ENCODE measurements at places on chromosomes 12 and 14.

GRCh38 chr14:22036541-22037239, 363.1 kb upstream of the OR4E1 start:
- no peak for DNase-seq

GRCh38 chr12:46686267-46686942, 139.4 kb downstream of the SLC38A4 start:
- DNase-seq = no peak

DNA sequence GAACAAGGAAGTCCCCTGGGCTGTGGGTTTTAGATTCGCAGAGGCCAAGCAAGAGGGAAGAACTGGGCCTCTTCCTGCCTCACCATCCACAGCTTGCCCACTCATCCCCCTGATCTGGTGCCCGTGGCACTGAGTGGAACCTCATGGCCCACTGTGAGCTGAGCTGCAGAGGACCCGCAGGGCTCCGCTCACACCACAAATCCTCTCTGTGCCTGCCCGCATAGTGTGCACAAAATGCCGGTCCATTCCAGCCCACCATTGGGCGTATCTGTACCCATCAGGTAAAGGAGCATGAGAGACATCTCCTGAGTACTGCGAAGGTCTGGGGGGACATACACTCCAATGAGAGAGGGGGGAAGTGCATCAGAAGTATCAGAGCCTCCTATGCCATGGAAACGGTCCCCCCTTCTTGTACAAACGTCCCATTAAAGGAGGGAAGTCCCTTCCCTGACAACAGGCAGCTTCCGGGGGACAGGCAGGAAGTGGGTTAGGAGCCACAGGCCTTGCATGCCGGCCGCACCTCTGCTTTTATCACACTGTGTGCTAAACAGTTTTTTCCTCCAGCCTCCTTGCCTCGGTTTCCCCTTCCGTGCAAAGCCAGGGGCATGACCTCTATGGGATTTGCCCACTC, 309.4 kb upstream of the DIO3 start:
- DNase-seq = no peak

DNA sequence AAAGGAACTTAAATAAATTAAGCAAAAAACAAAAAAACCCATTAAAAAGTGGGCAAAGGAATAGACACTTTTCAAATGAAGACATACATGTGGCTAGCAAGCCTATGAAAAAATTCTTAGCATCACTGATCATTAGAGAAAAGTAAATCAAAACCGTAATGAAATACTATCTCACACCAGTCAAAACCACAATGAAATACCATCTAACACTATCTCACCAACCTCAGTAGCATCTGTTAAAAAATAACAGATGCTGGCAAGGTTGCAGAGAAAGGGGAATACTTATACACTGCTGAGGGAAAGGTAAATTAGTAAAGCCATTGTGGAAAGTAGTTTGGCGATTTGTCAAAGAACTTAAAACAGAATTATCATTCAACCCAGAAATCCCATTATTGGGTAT, 381.1 kb downstream of the FLRT2 start:
- DNase-seq = no peak

DNA sequence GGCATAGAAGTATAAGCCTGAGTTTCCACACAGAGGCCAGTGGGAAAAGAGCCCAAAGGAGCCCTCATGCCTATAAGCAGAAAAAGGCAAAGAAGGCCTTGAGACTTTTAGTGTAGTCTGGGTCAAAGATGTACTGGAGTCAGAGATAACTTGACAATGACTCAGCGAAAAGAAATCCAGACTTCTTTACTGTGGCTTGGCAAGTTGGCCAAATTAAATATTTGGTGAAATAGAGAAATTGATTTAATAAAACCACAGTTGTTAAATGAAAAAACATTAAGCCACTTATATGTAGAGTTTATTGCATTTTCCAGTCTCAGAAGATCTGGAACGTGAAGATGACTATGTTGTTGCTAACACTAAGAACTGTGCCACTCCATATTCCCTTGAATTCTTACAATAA, 105.1 kb downstream of the TMTC3 start:
- no peak for DNase-seq

DNA sequence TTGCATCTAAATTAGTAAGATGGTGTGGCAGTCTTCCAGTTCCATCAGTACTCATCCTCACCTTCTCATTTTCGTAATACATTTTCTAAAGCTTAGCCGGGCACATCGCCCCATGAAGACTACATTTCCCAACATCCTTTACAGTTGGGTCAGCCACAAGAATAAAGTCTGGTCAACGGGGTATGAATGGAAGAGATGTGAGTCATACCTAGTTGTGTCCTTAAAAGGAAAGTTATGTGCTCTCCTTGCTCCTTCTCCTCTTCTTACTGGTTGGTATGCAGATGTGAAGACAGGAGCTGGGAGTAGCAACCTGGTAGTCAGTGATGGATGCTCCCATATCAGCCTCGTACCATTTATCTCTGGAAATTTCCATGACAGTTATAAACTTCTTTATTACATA, 35.9 kb upstream of the EGLN3 start:
- no peak for DNase-seq

DNA sequence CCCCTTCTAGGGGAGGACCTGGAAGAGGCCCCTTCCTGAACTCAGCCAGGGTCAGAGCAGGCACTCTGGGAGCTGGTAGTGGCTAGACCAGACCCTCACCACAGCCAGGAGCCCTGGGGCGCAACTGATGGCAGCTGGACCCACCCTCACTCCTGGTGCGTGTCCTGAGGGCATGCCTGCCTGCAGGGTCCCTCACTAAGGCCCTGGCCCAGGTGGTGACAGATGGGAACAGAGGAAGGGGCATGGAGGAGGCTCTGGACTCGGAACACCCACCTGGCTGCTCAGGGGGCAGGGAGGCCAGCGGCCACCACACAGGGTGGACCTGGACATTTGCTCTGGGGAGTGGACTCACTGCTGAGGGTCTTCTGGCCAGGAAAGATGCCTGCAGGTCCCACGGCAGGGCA, 342.2 kb upstream of the SFSWAP start:
- DNase-seq = no peak

DNA sequence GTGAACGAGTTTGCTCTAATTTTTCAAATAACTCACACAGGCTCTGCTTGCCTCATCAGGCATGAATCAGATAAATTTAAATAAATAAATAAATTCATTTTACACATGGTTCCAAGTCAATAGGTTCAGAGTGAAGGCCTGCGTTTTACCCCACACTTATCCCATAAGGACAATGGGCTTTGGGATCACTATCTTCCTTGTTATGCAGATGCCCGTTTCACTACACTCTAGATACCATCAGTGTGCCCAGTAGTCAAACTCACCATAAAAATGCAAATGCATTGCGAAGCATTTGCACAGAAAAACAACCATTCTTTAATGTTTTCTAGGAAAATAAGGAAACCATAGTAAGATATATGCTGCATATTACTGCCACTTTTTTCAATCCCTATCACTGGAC, 155.9 kb upstream of the CCDC196 start:
- no peak for DNase-seq

- no peak for DNase-seq
These were observed 161.1 kb downstream of the BTG1 start for GRCh38 chr12:91984556-91984955.

DNA sequence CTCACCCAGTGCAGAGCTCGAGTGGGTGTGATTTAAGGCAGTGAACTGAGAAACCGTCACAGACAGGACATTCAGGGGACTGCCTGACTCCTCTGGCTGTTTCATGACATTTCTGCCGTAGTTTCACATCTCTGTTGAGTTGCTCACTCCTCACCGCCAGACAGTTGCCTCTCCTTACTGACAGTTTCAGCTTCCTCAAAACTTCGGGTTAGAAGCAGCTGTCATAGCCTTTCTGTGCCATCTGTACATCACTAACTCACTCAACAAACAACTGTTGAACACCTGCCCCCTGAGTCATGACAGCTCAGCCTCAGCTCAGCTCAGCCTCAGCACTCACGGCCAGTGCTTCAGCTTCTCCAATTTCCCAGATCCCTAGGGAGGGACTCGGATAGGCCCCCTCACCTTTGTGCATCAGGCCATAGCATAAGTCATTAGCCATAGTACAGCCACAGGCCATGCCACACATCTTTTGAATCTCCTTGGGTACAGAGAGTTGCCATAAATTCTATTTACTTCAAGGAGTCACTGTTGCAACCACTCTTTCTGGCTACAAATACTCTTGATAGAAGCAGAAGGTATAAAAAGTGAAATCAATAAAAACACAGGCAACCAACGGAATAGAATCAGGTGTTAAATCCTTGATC, 6.2 kb upstream of the SLC15A4 start:
- no peak for DNase-seq

- no peak for DNase-seq
These were observed 56.1 kb downstream of the LMNTD1 start for GRCh38 chr12:25497021-25497420.

DNA sequence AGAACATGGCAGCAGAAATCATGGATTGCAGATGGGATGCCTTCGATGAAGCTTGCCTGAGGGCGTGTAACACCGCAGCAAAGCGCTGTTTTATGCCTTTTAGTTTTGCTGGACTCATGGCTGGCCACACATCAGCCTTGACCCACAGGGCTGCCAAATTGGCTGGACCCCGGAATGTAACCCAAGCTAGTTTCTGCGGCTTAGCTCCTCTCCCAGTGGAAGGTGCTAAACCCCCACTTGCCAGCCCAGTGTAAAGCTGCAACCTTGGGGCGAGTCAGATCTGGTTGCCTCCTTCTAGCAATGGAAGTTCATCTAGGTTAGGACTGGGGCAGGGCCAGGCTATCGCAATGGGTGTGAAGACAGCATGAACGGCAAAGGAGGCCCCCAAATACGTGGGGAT, 38.3 kb downstream of the MEG3 start:
- no peak for DNase-seq

DNA sequence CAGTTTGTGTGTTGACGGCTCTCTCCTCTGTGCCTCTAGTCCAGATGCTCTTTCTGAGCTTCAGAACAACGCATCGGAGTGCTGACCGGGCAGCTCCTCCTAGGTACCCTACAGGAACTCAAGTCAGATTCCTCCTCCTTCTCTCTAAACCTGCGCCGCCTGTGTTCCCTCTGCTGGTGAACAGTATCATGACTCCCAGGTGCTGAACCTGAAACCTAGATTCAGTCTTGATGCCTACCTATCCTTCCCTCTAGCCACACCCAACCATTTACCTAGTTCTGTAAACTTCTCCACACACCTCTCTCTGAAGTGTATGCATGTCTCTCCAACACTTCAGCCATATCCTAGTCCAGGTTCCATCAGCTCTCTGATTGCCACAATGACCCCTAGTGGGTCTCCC, 112.7 kb downstream of the EFCAB11 start:
- DNase-seq = no peak

DNA sequence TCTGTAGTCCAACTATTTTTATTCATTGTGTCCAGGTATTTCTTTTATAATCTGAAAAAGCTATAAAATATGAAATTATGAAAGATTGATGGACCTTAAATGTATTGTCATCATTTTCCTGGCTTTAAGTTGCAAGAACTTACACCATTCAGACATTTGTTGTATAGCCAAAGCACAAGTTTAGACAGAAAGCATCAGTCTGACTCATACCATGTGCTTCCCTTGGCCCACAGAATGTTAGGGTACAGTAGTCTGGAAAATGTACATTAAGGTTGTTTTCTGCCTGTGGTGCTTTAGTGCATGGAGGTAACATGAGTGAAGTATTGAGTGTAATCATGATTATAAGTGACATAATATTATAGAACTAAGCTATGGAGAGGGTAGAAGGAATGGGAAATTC, 1002.5 kb downstream of the BCL11B start:
- DNase-seq = no peak

DNA sequence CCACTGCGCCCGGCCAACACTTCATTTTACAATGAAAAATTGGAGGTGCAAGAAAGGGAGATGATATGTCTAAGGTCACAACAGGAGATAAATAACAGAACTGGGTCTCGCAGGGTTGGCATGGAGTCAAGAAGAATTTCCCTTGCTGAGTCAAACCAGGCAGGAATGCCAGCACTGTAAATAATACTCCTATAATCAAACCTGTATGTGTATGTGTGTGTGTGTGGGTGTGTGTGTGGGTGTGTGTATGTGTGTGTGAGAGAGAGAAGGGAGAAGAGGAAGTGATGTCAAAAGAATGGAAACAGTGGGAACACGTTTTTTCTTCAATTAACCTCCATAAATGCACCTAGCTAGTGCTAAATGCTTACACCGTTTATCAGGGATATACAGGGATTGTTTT, 70.4 kb downstream of the TMEM116 start:
- no peak for DNase-seq

DNA sequence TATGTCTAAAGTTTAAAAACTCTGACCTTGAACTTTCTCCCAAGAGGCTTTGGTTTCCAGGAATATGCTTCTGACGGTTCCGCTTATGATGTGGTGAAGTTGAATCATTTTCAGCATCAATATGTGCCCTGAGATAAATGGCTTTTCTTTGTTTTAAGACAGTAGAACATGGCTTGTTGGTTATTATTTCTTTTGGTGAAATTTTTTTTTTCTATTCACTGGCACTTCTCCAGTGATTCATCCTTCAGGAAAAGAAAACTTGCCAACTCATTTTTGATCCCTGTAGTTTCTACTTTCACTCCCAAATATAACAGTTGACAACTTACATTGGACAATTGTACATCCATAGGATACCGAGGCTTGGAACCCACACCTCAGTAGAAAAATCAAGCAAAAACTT, 1301.2 kb upstream of the FLRT2 start:
- no peak for DNase-seq

DNA sequence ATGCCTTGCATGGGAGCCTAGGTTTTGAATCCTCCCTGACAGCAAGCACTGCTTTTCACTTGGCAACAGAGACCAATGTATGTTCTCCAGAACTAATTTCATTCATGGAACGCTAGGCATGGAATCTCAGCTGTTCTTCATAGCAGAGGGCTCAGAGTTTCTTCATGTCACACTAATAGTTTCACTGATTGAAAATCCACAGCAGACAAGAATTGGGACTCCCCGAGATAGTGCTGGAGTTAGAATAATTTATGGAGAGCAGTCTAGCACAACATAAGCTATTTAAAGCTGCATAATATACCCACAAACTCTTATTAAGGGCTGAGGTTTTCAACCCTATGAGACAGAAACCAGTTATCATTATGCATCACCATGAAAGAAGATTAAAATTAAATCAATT, 342.5 kb downstream of the TMEM132D start:
- no peak for DNase-seq

DNA sequence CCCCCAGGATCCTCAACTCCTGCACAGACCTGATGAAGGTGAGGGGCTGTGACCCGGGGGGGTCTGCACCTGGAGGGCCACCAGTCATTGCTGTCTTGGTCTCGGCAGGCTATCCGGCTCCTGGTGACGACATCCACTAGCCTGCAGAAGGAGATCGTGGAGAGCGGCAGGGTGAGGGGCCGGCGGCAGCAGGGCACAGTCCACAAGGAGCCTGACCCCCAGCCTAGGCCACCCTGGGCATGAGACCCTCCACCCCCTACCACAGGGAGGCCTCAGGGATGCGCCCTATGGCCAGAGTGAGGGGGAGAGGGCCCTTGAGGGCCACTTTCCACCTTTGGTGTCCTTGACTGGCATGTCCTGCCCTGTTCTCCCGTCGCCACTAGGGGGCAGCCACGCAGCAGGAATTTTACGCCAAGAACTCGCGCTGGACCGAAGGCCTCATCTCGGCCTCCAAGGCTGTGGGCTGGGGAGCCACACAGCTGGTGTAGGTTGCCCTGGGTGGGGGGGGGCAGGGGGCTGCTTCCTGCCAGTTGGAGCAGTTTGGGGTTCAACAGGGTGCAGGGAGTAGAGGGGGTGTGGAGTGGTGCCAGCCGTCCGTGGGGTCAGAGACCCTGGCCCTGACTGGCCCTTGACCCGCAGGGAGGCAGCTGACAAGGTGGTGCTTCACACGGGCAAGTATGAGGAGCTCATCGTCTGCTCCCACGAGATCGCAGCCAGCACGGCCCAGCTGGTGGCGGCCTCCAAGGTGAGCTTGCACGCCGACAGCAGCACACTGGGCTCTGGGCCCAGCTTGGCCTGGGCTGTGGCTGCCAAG, 25.0 kb downstream of the HIP1R start:
- DNase-seq = peak; percentile 84

- no peak for DNase-seq
These were observed 1095.7 kb downstream of the AACS start for GRCh38 chr12:126160912-126161311.
